ENCODE measurements at places on chromosomes 1 and 21.

- DNase-seq: no peak
Observed at GRCh38 chr1:39574646-39575045, 1.9 kb downstream of the PABPC4 start.

- DNase-seq: peak; percentile 33
Observed at GRCh38 chr1:243842978-243843511, 7.0 kb downstream of the AKT3 start.

GRCh38 chr1:160522622-160523345 is at the start of gene SLAMF6:
Gene SLAMF6, minus strand, starts transcription at chr1:160523255. Its CDS starts 63 bp downstream, at chr1:160523192.
- DNase-seq: no peak

DNA sequence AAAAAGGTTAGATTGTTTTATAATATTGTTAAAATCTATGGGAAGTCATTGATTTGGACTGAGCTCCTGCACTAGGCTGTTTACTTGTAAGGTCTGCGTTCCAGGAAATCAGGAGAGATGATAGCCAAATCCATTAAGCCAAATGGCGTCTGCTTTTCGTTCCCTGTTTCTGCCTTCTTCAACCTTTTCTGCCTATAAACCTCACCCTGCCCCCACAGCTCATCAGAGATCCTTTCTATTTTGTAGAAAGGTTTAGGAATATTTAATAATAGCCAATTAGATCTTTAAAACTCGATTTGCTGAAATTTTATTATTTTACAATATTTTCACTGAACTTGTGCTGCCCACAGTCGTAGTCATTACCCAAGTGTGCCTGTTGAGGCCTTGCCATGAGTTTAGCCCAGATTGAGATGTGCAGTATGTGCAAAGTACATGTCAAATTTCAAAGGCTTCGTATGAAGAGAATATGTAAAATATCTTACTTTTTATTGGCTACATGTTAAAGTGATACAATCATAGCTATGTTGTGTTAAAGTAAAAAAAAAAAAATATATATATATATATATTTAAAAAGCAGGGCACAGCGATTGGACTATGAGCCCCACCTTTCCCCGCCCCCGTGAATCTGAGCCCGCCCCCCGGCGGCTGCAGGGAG is 444 bp upstream of the IARS2 start:
- DNase-seq: no peak

DNA sequence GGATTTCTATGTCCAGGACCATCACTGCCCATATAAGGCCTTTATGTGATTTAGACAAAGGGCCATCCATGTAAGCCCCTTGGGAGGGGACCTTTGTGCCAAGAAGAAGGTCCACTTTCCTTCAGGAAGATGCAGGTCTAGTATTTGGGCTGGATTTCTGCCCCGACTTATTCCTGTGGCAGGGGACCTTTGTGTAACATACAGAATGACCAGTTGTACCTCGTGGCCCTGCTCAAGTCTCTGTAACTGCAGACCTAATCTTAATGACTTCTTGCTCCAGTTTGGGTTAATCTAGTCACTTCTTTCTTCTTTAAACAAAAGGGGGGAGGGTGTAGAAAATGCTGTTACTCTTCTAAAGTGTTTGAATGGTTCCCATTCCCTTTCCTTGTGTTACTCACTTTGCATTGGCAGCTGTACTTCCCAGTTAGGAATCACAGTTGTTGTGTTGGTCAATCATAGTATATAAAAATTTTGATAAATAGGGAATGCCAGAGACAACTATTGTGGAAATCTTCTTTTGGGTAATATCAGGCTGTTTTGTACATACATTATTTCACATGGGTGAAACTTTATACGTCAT is 54.2 kb downstream of the MIGA1 start:
- no peak for DNase-seq

DNA sequence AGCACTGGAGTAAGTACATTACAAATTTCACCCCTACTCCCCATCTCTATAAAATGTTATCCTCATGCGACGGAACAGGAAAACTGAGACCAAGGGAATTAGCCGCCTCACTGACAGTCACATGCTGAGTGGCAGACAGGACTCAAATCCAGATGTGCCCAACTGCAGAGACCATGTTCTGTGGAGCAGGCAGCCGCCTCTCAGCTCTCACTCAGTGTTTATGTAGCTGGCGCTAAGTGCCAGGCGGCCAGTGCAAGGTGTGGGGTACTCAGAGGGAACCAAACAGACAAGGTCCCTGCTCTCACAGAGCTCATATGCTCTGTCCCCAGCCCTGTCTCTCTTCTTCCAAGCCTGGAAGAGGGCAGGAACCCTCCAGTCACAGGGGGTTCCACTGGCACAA is 5.1 kb downstream of the CAPZB start:
- no peak for DNase-seq

DNA sequence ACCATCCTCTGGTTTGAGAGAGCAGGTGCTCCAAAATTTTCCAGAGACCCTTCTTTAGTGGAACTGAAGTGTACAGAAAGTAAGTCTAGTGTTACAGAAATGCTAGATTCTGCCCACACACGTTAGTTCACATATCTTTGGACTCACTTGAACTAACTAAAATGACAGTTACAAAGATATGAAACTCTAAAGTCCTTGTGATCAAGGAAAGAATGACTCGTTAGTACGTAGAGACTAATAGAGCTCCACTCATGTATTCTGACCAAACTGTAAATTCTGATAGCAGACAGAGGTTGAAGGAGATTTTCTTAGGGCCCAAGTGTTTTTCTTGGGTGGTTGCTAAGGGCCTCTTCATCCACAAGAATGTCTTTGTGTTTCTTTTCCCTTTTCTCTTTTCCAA is 491.5 kb upstream of the B3GALT2 start:
- no peak for DNase-seq

DNA sequence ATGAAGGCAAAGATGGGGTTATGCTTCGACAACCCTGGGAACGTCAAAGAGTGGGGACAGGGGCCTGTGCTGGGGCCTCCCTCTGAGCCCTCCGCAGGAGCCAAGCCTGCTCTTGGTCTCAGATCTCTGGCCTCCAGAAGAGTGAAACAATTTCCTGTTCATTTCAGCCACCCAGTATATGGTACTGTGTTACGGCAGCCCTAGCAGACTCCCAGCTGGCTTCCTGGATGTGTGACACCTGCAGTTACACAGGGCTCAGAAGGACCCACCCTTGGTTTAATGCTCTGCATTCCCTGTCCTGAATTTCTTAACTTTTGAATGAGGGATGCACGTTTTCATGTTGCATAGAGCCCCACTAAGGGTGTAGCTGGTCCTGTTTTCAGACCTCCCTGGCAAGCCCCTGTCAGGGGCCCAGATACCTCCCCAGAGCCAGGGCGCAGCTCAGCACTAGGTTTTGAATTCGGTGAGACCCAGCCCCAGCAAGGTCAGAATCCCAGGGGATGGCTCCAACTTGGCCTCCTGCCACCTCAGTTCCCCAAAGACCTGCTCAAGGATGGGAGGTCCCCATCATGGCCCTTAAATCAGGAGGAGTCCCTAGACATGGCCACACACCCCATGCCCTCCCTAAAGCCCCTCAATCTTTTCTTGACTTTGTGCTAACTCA is 79.0 kb upstream of the IFFO2 start:
- no peak for DNase-seq
